ENCODE measurements at places on chromosomes 3 and 15.
A peak's percentile ranks its signal among the peaks of the same experiment; 100 is the strongest.

DNA sequence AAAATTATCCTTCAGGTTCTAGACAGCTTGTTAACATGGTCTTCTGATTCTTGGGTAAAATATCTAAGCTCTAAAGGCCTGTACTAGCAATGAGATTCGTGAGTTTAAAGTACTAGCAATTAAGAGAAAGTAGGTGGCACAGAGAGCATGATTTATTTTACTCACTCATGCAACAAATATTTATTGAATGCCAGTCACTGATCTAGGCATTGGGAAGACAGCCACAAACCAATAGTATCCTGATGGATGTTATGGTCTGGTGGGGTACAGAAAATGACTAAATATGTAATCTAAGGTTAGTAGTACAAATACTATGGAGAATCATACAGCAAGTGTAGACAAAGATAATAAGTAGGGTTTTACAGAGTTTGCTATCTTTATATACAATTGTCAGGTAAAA is 751.3 kb downstream of the ZNF385D start:
- peak; percentile 5 for DNase-seq

- peak; percentile 93 for DNase-seq
These were observed 65.5 kb upstream of the UBE3A start for GRCh38 chr15:25504307-25504706.

- no peak for DNase-seq
These were observed 60.1 kb downstream of the IQSEC1 start for GRCh38 chr3:13013151-13013561.

DNA sequence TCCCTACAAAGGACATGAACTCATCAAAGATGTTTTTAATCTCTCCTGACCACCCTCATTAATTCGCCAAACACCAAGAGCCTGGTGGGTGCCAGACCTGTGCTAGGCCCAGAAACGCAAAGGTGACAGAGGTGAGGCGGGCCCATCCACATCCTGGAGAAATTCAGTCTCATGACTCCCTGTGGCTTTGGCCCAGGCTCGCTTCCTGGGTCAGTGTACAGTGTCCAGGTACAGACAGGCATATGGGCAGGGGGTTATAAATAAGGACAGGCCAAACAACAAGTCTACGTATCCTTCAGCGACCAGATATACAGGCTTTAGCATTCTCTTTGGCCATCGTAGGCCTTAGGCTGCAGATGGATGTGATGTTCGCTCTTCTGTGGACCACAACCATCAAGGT is 945 bp upstream of the PLA2G4F start:
- DNase-seq = no peak

GRCh38 chr3:188150982-188151381 is 3.0 kb upstream of the LPP start:
- no peak for DNase-seq

- no peak for DNase-seq
These were observed 570.4 kb upstream of the TGFBR2 start for GRCh38 chr3:30035935-30036567.

DNA sequence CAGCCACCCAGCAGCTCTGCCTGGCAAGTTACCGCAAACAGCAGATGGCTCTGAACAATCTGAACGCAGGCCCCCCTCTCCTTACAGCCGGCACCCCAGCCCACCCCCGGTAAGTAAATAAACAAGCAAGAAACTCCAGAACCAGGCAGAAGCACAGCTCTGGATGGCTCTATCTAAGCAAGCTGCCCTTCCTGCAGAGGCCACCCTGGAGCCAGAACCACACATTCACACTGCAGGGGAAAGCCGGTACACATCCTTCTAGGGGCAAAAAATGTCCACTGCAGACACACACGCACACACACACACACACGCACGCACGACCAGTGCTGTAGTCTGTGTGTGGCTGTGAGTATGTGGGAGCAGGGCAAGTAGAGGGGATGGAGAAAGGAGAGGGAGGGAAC is 63.9 kb downstream of the ADCY5 start:
- peak; percentile 22 for DNase-seq

- DNase-seq = no peak
These were observed 320.3 kb downstream of the THSD4 start for GRCh38 chr15:71435552-71435951.

GRCh38 chr15:97678656-97679055 is 281.8 kb upstream of the ARRDC4 start:
- no peak for DNase-seq

DNA sequence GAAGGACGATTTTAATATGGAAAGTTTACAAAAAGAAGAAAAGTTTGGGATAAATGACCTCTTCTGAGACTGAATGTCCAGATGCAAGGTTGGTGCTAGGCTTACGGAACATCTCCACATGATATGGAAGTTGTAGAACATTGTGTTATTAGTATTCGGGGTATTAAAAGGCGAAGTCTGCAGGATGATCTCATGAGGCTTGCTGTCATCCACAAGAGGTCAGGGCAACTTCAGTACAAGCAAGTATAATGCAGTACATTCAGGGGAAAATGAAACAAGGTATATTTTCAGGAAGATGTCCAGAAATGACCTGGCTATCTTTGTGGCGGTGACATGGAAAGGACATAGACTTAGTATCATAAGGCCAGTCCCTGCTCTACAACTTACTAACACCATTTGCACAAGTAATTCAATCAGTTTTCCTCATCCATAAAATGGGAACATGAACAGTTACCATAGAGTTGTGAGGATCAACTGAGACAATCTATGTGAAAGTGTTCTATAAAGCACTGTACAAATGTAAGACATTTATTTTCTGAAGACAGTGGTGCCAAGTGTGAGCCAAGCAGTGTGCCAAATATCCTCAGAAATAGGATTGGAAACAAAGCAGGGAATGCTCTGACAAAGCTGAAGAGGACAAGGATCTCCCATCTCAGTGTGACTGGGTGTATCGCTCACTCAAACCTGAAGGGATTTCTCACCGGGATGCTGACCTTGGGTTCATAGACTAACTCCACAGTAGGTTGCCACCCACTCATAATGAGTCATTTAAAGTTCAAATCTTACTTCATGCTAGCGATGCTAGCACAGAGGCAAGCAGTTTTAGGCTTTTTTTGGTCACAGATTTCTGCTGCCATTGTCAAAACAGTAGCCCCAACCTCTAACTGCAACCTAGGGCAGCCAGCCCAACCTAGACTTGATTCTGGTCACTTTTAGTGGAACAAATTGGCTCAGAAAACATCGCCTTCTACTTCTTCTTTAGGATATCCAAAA is 118.3 kb downstream of the TIGIT start:
- peak; percentile 66 for DNase-seq

DNA sequence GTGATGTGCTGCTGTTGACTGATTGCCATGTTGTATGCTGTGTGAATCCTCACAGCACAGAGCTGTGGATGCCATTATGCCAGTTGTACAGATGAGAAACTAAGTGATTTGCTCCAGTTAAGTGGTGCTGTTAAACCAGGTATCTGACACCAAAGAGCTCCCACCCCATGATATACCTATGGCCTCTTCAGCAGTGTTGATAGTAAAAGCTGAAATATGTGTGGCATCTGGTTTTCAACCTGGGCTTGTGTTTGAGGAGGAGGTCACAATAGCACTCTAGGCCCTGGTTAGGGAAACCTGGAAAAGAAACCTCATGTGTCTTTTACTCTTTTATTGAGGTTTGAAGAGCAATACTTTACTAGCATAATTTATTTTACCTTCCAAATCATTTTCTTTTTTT is 21.4 kb downstream of the RAD54L2 start:
- no peak for DNase-seq

GRCh38 chr15:57165992-57166391 is 210.3 kb upstream of the CGNL1 start:
- DNase-seq = peak; percentile 54

DNA sequence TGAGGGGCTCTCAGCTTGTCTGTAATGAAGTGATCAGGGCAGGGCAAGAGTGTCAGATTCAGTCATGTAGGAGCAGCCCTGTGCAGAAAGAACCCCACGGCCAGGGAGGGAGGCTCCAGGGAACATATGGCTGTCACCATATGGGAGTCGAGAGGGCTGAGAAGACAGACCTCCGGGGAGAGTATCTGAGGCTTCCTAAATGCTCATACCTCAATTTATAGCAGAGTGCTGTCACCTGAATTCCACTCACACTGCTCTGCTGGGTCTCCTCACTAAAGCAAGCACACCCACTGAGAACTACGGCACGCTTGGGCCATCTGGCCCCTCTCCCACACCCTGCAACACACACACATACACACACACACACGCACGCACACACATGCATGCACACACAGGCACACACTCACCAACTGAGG is 92.3 kb upstream of the TJP1 start:
- DNase-seq = no peak

Data from fibroblast of skin of right biceps (primary cell).